Stimulated activated CD8-positive, alpha-beta memory T cell treated with anti-CD3 and anti-CD28 coated beads, Interleukin-15, amount 100 ng/mL, for 24 hours (primary cell): ENCODE measurements at places on chromosomes 12 and 14.

GRCh38 chr14:24258119-24258518 is 4.9 kb downstream of the TGM1 start:
- DNase-seq, result no peak

GRCh38 chr14:24279301-24280186 is 8.1 kb upstream of the RABGGTA start:
- no peak for DNase-seq

GRCh38 chr12:26631846-26632245 is 201.1 kb downstream of the ITPR2 start:
- DNase-seq, result no peak

DNA sequence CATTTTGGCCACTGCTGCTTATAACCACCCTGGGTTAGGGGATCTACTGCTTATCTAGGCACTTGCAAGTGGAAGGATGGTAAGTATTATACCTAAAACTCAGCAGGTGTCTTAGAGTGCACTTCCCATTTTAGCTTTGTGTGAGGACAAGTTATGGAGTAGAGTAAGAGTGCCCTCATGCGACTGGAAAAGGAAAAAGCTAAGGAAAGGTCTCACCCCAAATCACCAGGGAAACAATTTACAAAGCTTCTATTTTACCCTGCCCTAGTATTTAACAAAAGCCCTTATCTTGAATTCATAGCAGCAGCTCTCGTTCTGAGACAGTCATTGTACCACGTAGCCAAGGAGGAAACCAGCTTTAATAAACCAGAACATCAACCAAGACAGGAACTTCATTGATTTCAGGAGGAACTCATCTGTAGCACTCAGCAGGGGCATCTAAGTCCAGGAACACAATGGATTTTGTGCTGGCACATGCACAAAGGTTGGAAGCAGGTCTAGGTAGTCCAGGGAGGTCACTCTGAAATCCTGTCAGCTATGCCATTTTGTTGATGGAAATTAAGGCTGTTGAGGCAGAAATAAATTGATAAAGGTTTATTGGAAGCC is 2.9 kb downstream of the RDH12 start:
- DNase-seq, result no peak

DNA sequence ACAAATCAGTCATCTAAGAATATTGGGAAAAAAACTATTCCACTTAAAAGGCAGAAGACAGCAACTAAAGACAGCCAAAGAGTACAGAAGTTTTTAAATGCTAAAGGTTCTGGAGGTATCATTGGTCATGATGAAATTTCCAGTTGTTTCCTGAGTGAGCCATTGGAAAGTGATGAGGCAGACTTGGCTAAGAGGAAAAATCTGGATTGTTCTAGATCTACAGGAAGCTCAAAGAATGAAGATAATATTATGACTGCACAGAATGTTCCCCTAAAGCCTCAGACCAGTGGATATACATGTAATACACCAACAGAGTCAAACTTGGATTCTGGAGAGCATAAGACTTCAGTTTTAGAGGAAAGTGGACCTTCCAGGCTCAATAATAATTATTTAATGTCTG is 22.8 kb downstream of the GALNT4 start:
- DNase-seq, result no peak

DNA sequence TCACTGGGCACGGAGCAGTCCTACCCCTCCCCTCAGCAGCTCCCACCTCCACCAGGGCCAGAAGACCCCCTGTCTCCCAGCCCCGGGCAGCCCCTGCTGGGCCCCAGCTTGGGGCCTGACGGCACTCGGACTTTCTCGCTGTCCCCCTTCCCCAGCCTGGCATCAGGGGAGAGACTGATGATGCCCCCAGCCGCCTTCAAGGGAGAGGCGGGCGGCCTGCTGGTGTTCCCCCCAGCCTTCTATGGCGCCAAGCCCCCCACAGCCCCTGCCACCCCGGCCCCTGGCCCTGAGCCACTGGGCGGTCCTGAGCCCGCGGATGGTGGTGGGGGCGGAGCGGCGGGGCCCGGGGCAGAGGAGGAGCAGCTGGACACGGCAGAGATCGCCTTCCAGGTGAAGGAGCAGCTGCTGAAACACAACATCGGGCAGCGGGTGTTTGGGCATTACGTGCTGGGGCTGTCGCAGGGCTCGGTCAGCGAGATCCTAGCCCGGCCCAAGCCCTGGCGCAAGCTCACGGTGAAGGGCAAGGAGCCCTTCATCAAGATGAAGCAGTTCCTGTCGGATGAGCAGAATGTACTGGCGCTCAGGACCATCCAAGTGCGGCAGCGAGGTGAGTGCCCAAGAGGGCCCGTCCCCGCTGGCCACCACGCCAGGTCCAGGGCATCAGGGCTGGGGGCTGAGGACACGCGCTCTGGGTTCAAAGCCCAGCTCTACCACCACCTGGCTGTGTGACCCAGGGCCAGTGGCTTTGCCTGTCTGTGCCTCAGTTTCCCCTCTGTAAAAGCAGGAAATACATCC is 58.6 kb downstream of the PHETA1 start:
- DNase-seq, result no peak

DNA sequence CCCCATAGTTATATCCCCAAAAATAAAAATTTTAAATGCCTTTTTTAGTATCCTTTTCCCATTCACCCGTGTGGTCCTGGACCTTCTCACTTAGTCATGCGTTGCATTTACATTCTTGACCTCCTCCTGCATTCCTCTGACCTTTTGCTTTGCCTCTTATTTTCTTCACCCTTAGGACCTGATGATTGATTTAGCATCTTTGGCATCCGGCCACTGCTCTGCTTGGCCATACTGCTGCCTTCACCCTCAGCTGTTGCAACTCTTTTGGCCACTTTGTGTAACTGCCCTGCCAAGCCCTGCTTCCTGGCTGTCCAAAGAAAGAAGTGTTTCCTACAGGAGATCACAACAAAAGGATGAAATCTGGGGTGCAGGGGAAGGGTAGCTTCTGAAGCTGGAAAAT is 48.8 kb upstream of the SLC38A4 start:
- DNase-seq, result no peak

- DNase-seq, result no peak
Observed at GRCh38 chr12:18861287-18861858, 123.5 kb downstream of the CAPZA3 start.

- DNase-seq, result no peak
Observed at GRCh38 chr12:3091382-3092241, 14.4 kb downstream of the TSPAN9 start.

DNA sequence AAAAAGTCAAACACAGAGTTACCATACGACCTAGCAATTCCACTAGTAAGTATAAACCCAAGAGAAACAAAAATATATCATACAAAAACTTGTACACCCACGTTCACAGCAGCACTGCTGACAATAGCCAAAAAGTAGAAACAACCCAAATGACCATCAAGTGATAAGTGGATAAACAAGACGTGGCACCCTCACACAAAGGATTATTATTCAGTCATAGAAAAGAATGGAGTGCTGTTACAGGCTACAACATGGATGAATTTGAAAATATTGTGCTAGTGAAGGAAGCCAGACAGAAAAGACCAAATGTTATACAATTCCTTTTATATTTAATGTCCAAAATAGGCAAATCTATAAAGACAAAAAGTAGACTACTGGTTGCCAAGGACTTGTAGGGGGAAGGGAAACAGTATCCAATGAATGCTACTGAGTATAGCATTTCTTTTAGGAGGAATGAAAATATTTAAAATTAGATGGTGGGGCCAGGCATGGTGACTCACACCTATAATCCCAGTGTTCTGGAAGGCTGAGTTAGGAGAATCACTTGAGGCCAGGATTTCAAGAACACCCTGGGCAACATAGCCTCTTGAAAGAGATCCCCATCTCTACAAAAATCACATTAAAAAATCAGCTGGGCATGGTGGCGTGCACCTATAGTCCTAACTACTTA is 41.9 kb downstream of the SPTLC2 start:
- no peak for DNase-seq

DNA sequence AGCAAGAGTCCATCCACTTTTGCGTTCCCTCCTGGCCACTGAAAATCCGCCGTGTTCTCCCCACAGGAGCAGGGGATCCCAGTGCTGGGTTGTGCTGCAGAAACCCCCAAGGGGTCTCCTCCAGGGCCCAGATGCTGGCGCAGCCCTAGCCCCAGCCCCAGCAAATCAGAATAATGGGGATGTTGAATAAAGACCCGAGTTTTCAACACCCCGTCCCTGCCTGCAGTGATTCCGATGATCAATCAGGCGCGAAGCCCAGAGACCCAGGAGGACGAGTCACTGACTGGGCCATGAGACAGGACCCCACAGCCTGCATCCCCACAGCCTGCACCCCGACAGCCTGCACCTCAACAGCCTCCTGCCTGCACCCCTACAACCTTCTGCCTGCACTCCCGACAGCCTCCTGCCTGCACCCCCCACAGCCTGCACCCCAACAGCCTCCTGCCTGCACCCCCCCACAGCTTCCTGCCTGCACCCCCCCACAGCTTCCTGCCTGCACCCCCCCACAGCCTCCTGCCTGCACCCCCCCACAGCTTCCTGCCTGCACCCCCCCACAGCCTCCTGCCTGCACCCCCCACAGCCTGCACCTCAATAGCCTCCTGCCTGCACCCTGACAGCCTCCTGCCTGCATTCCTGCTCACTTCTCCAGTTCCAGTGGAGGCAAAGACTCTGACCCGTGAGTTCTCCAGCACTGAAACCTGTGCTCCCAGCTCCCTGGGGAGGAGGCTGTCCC is 37.2 kb downstream of the TNFAIP2 start:
- DNase-seq, result no peak

GRCh38 chr12:6843118-6843902 is 2.6 kb downstream of the GNB3 start:
- DNase-seq, result no peak

- no peak for DNase-seq
Observed at GRCh38 chr12:45298721-45299692, 83.1 kb downstream of the ANO6 start.

DNA sequence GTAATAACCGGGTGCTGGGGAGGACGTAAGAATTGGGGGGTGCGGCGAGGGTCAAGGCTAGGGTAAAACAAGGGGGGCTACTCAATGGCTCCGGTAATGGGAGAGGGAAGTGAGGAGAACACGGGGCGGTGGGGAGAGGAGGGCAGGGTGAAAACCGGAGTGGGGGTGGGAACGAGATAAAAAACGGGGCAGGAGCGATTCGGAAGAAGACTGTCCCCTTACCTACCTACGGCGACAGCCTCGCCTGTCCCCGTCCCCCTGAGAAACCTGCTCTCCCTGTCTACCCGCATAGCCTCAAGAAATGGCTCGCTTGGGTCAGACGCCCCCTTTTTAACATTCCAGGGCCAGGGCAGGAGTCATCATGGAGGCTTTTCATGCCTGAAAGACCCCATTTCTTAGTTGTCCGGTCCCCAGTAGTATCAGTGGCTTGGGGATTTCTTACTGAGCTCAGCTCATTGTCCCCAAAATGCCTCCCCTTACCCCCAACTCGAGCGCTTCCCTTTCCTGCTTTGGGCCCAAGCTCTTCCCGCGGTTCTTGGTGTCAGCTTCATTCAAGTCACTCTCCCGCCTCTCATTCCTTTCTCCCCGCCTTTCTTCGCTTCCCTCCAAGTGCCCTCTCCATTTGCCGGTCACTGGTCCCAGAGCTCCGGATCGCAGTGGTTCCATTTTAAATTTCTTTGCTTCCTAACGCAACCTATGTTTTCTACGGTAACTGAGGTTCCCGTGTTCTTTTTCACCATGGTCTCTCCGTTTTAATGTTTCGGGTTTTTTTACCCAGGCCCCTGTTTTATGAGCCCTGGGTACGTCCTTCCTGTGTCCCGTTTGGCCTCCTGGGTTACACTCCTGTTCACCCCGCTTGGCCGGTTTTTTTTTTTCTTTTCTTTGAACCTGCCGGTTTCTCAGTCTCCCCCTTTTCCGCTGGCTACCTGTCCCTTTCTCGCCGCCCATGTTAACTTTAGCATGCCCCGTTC is 1.2 kb upstream of the WSB2 start:
- DNase-seq, result no peak

DNA sequence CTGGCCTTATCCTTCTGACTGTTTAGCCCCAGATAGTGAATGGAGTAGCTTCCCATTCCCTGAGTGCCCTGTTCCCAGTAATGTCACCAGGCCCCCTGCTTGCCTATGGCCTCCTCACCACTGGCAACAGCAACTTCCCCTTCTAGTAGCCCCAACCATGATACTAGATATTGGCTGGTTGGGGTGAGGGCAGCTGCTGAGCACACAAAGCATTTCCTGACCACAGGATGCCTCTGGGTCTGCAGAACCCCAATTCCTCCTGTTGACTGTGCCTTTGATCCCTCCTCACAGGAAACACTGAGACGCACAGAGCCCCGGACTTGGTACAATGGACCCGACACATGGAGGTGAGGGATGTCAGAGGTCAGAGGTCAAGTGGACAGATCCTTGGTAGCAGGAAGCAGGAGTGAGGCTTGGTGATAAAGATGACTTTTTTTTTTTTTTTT is 597 bp downstream of the SOAT2 start:
- DNase-seq, result no peak

DNA sequence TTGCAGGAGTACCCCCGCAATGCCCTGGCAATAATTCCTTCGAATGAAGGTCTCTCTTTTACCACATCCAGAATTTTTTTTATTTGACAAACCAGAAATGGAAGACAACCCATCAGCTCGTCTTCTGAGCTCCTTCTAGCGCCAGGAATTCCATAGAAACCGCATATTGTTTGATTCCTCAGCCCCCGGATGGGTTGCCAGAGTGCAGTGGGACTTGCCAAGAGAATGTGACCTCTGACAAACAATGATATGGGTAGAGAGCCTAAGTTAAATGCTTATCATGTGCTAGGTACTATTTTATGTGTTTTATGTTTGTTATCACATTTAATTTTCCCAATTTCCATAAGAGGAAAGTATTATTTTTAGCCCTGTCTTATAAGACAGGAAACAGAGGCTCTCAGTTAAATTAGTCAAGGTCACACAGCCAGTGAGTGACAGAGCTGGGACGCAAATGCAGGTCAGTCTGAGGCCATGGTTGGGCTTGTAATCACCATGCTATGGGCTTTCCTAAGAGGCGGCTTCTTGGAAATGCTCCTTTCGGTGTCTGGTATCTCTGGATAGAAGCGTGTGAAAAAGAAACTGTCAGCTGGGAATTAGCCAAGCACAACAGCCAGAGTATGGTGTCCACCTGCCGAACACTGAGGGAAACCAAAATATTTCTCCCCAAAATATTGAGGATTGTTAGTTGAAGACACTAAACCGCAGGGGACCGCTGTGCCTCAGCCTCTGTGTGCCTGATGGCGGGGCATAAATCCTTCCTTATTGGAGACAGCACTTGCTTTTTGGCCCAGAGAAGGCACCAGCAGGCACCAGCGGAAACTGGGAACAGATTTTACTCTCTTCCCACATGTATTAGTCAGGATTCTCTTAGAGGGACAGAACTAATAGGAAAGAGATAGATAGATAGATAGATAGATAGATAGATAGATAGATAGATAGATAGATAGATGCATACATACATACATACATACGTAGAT is 29.4 kb upstream of the ETFBKMT start:
- no peak for DNase-seq

GRCh38 chr12:108772891-108773797 is 41.8 kb upstream of the CORO1C start:
- no peak for DNase-seq

- DNase-seq, result no peak
Observed at GRCh38 chr14:67245104-67245503, 3.9 kb downstream of the PALS1 start.

- no peak for DNase-seq
Observed at GRCh38 chr14:36420149-36420687, 99.8 kb upstream of the MBIP start.
